Hepatic stellate cell (primary cell): ENCODE measurements at places on chromosomes 5 and 9.

DNA sequence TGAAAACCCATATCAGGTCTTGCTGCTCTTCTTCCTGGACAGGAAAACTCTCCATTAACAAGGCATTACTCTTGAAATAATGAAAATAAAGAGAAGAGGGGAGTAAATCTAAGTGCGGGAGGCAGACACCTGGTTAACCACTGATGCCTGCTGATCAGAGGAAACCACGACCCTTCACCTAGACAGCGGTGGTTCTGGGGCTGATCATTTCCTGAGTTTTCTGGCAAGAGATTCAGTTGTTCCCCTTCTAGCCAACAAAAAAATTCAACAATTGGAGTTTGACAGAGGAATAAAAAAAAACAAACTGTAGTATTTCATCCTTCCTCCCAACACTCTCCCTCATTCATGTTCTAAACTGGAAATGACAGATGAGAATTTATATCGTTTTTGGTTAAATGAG is 3.0 kb downstream of the RLN2 start:
- no peak for DNase-seq

GRCh38 chr5:179313849-179314521 is 31.3 kb downstream of the ADAMTS2 start:
- peak; percentile 63 for DNase-seq

DNA sequence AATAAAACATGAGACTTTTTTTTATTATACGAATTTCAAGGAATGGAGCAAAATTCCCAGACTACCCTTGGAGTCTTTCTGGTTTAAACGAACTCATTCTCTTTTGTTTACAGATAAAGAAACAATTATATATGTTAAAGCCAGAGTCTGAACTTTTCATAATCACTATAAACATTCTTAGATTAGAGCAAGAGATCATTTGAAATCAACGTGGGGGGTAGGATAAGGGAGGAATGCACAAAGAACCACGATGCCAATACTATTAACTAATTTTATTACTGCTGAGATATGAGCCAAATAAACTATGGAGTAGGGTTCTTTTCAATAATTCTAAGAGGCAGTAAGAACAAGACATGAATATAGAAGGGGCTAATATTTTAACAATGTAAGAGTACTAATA is 148.0 kb upstream of the FREM1 start:
- no peak for DNase-seq

GRCh38 chr5:84634256-84634655 is 249.6 kb upstream of the EDIL3 start:
- DNase-seq = no peak

GRCh38 chr5:132202711-132203463 is 24.8 kb downstream of the P4HA2 start:
- no peak for DNase-seq

- no peak for DNase-seq
Measured at GRCh38 chr5:92715946-92716520, 865.0 kb downstream of the NR2F1-AS1 start.

DNA sequence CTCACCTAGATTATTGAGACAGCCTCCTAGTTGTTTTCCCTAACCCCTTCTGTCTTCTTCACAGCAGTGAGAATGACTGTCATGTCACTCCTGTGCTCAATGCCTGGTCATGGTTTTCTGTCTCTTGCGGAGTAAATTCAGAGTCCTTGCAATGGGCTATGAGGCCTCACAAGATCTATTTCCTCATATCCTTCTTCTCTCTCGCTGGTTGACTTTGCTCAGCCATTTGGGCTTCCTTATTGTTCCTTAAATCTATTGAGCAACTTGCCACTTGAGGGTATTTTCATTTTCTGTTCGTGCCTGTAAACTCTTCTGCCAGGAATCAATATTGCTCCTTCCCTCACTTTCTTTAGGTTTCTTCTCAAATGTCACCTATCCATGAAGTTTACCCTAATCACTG is 9.0 kb downstream of the PPP3R2 start:
- DNase-seq = no peak

DNA sequence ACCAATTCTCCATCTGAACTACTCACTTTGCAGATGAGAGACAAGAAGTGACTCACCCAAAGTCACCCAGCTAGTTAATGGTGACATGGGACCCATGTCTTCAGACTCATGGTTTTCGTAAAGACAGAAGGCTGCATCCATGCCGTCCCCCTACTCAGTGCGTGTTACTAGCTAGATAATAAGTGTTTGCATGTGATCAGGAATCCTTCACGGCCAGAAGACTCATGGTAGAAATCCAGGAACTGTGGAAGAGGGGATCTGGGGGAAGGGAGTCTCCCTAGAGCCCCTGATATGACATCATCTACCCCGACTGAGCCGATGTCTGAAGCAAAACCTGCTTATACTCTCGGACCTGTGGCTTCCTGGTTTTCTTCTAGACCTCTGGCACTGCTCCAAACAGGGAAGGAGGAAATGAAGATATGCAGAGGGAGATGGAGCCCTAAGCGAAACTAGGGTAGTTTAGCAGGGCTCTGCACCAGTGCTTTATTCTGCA is 3.3 kb downstream of the RNF183 start:
- DNase-seq = peak; percentile 21

DNA sequence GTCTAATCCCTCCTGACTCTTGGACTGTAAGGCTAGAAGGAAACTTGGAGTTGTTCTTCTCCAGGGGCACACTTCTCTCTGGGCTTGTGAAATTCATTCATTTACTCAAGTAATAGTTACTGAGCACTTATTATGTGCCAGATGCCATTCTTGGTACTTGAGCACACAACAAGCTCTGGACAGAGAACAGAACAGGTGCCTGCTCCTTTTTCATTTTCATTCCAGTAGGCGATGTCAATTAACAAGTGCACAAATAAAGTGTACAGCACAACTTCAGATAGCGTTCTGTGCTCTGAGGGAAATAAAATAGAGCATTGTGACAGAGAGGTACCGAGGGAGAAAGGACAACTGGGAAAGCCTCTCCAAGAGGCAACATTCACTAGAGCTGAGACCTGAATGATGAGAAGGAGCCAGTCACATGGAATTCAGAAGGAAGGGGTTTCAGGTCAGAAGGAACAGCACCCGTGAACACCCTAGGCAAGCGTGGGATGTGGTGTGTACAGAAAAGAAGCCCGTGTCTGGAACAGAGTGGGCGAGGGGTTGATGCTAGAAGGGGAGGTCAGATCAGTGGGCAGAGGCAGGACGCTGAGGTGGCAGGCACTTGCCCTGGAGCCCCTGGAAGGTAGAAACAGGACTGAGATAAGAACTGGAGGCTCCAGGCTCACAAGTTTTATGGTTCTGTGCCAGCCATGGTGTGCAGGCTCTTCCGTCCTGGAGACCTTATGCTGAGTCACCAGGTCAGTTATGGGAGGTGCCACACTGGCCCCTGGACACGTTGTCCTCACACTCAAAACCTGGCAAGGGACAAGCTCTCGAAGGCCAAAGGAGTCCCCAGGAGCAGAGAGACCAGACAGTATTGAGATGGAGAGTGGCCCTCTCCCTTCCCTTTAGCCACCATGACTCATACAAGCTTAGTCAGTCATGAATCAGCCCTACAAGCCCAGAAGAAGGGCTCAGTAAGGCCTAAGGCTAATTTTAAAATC is 7.2 kb upstream of the ABLIM3 start:
- peak; percentile 79 for DNase-seq
